Gastrocnemius medialis (tissue), 4 donors: ENCODE measurements at places on chromosomes 1 and 21.

DNA sequence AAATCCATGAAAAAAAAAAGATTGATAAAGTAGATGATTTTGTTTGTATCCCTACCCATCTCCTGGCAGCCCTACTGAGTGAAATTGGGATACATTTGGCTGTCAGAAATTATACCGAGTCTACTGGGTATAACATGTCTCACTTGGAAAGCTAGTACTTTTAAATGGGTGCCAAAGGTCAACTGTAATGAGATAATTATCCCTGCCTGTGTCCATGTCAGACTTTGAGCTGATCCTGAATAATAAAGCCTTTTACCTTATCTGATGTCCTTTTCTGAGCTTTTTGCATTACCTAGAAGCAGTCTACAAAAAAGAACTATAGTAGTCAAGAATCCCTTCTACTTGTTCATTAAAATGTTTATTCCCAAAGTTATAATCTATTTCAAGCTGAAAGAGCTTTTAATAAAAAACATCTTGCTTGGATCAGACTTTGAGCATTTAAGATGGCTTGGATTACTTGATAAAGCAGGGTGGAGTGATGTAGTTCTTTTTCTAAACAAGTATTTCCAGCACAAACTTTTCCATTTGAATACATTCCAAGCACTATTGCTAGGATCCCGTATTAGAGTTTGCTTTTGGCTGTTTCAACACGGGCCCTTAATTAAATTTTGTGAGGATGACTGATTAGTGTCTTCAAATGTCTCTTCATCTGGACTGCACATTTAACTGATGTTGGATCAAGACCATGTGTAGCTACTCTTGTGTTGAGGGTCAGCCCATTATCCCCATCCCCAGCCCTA lies 69.2 kb downstream of the DTL start:
- no peak for DNase-seq

GRCh38 chr1:4395158-4395557 lies 259.3 kb upstream of the AJAP1 start:
- no peak for DNase-seq

DNA sequence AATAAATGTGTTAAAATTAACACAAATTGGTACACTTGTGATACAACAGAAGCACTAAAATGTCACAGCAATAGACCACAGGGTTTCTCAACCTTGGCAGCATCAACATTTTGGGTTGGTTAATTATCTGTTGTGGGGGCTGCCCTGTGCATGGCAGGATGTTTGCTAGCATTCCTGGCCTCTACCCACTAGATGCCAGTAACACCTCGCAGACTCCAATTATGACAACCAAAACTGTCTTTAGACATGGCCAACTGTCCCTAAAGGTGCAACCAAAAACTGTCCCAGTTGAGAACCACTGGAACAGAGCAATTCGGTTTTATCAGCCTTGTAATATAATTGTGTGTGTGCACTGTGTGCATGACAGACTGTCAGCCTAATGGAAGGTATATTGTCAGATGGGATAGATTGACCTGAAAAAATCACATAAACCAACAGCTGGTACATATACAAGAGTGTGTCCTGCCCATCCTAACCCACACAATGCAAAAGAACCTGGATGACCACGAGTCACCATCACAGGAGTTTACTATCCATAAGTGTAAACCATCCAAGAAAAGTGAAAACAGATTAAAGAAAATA lies 13.5 kb upstream of the ERG start:
- no peak for DNase-seq

DNA sequence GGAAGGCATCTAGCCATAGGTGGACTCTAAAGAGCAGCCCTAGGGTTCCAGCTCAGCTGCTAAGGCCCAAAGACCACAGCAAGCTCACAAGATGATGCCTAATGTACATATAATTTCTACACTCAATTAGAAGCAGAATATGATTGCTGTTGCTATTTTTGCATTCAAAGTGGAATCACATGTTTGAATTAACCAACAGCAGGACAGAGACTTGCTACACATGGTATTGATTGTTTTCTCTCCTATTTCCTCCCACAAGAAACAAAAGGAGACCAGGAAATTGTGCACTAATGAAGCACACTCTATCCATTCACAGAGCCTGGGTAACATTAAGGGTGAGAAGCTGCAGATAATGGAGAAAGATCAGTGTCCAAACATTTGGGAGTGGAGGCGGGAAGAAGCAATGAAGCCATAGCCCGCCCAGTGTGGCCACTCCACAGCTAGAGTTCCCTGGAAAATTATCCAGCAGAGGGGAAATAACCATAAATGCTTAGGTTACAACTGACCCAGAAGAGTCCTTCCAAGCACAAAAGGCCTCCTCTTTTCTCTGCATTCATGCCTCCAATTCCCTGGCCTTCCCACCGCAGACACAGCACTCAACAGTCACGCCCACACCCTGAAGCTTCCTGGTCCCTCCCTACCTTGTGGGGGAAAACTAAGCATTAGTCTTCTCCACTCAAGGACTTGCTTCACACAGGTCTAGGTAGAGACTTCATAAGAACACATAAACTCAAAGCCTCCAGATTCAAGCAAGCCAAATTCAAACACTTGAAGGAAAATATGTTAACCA lies 7.5 kb downstream of the CNN3 start:
- no peak for DNase-seq

DNA sequence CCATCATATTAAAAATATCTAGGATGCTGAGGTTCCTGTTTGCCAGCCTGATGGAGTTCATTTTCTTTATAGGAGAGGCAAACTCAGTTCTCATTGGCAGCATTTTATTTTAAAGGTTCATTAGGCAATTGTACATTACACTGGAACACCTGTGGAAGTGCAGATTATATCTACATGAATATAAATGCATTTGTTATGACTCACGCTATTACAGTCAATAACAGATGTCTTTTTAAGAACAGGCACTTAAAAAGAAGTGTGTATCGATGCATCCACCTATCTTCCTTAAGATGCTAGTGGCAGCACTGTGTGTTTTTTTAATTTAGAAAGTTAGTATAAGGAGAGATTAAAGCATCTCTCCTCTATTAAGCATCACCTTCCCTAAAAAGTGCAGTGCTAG lies 276.5 kb downstream of the PRDM2 start:
- no peak for DNase-seq

- peak; percentile 83 for DNase-seq
Measured at GRCh38 chr1:52927212-52928014, at the start of gene SCP2. TSS of gene SCP2 (plus strand) at chr1:52927276. CDS start at chr1:52927397, 121 bp downstream.

- DNase-seq: peak; percentile 43
Measured at GRCh38 chr21:34202553-34203372, 129.4 kb downstream of the MRPS6 start.

DNA sequence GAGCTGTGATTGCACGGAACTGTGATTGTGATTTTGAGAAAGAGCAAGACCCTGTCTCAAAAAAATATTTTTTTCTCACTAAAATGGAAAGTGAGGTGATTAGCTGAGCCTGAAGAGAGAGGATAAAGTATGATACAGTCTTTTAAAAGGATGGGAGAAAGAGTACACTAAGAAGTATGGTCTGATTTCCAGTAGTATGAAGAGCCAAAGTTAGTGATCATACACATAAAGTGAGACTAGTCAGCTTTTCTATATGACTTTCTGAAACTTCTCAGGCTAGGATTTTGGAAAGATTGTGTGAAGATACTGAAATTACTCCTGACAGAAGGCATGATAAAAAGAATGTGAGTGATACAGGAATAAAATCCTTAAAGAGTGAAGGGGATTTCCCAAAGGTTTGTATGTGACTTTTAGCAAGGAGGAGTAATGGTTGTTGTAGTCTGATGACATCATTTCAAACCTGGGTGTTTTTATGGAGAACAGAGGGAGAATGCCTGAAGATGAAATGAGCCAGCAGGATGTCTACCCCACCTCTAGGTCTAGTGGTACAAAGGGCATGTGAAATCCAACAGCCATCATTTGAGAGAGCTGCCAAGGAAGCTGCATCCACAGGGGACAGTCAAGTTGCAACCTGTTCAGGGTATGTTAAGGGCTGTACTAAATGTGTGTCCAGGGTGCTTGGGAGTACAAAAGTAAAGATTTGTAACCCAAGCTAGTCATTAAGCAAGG lies 157.7 kb downstream of the PIK3R3 start:
- DNase-seq: no peak

- DNase-seq: no peak
Measured at GRCh38 chr1:187956975-187957374, 1128.2 kb downstream of the PLA2G4A start.

DNA sequence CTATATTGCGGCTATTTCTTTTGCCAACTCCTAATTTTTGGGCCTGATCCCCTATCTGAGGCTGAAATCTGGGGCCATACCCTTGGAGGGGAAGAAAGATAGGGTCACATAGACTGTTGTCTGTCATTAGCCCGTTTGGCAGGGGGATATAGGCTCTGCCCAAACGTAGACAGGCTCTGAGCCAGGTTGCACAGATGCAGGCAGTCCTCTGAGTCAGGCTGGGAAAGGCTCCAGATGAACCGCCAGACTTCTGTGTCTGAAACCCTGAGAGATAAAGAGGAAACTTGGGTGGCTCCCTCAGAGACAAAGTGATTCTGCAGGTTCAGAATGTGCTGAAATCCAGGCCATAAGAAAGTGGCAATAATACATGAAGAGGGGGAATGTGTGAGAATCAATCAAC lies 4.0 kb upstream of the CAP1 start:
- DNase-seq: peak; percentile 78

DNA sequence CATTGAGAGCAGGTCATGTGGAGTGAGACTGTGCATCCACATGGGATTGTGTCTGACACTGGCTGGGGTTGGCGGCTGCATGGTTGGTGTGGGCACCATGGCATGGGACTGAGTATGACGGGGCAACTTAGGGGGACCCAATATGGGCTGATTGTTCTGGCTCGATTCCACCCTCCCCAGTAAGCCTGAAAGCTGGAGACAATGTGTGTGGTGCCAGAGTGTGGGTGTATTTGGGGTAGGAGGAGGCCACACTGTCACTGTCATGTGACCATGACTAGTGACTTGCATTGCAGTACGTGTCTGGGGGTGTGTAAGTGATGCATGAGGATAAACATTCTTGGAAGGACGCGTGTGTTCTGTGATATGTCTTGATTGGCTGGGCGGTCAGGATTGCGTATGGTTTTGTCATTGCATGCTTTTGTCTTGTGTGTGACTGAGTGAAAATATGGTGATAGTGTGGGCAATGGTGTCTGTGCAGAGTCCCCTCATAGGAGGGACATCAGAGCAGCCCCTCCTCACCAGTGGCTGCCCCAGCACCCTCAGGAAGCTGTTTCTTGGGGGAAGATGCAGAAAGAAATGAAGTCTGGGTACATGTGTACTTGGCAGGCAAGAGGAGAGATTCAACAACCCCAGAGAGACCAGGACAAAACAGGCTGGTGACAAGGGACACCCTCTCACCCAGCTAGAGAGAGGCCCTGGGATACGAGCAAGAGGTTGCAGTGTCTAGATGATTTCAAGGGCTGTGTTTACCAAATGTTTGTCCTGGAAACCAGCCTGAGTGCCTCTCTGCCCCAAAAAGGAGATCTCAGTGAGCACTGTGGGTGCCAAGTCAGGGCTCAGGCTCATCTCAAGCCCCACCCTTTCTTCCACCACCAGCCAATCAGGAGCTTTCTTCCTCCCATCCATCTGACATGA lies 36.3 kb downstream of the SDC3 start:
- no peak for DNase-seq

DNA sequence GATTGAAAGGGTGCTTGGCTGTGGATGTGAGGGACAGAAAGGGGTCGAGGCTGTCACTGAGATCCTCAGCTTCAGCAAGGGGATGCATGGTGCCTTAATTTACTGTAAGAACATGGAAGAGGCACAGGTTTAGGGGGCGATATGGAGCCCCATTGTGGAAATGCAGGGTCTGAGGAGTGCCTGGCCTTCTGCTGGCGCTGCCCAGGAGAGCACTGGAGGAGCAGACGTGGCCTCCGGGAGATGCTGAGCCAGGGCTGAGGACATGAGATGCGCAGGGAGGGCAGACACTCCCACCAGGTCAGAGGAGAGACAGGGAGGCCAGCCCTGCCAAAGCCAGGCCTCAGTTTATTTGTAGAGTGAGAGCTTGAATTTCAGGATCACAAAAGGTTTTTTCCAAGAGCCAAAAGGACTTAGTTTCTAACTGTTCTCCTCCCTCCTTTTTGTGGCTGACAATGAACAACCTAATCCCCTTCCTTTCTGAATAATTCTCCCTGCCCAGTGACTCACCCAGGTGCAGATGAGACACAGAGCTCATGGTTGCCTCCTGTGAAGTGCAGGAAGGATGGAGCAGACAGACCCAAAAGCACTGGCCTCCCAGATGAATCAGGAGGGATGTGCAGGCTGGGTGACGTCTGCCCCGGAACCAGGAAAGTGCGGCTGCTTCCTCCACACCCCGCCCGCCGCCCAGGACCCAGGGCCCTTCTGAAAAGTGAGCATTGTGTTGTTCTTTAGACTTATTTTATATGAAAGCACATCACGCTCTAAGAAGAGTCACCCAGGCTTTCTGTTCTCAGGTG lies 73.0 kb upstream of the TMPRSS2 start:
- no peak for DNase-seq

GRCh38 chr1:112358798-112359408 lies 37.1 kb upstream of the CTTNBP2NL start:
- peak; percentile 66 for DNase-seq

DNA sequence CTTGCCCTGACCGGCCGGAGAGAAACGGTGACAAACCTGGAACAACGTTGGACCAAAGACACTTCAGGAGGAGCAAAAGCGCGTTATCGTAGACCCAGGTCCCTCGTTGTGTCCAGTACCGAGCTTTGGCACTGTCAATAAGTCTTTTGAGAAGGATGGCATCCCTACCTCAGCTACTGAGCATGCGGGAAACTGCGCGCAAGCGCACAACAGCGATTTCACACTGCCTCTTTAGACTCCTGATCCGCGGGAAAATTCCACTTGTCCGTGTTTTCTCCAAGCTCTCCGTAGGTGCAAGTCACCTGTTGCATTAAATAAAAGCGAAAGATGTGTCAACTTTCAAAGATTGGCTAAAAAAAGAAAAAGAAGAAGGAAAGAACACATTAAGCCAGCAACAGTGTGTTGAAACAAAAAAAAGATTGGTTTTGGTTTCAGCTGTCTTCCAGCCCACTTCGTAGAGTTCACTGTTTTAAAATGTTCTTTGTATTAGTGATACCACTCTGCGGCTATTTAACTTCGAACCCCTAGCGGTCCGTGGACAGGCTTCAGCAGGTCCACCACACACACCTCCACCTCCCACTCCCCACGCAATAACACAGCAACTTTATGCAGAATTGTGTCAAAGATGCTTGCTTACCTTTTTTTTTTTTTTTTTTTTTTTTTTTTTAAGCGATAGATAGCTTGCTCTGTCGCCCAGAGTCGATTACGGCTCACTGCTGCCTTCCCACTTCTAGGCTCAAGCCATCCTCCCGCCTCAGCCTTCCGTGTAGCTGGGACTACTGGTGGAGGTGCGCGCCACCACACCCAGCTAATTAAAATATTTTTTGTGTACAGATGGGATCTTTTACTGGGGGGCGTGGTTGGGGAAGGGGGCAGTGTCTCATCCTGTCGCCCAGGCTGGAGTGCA lies at the start of gene BPNT1:
BPNT1 (minus strand) TSS at position 139 of the 907 bp plus-strand sequence. CDS start 9,942 bp downstream, outside the sequence.
- DNase-seq: peak; percentile 94

GRCh38 chr1:63928186-63929105 lies 154.6 kb downstream of the ROR1 start:
- DNase-seq: peak; percentile 63

DNA sequence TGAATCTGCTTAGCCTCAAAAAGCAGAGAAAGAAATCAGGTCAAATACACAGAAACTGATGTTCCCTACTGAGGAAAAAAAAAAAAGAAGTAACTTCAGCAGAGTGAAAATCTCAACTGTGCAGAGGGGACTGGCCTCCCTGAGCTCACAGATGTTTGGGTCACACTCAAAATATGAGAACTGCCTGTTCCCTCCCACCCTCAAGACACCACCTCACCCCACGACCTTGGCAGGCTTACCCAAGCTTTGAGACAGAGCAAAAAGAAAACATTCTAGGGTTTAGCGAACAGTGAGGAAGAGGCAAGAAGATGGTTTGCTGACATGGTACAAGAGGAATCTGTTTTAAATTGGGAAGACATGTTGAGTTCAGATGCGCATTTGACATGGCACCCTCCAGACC lies 48.8 kb downstream of the NID1 start:
- peak; percentile 75 for DNase-seq
